Globus pallidus (tissue), 1 donor: ENCODE measurements at places on chromosomes 16 and 17.

DNA sequence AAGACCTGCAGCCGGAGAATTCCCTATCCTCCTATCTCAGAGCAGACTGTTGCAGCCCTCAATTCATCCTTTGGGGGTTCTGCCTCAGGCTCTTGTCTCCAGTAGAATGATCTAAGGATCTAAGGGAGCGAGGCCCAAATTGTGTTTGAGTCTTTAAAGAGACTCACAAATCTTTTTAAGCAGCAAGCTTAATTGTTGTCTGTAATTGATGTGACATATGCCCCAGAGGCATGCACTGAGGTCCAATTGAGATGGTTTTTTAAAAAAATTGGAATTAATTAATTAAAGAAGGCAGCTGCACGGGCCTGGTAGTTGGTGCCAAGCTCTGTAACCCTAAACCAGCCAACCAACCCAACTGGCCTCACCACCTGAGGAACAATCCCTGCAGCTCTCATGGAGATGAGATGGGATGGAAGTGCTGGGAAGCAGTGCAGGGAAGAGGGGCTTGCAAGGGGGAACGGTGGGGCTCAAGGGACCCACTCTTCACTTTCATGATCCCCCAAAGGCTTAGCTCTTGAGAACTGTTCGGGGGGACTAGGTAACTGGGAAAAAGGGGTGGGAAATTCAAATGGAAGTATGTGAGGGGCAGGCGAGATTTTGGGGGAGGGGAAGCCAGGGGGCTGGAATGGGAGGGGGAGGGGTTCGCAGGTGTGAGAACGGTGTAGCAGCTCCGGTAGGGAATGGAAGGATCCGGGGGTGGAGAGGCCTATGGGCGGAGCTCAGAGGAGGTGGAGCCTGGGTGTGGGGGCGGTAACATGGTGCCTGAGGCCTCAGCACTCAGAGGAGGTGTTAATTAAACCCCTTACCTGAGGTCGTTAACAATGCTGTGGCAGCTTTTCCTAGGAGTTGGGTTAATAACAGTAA is 9.2 kb upstream of the ZNF652 start:
- DNase-seq: no peak

DNA sequence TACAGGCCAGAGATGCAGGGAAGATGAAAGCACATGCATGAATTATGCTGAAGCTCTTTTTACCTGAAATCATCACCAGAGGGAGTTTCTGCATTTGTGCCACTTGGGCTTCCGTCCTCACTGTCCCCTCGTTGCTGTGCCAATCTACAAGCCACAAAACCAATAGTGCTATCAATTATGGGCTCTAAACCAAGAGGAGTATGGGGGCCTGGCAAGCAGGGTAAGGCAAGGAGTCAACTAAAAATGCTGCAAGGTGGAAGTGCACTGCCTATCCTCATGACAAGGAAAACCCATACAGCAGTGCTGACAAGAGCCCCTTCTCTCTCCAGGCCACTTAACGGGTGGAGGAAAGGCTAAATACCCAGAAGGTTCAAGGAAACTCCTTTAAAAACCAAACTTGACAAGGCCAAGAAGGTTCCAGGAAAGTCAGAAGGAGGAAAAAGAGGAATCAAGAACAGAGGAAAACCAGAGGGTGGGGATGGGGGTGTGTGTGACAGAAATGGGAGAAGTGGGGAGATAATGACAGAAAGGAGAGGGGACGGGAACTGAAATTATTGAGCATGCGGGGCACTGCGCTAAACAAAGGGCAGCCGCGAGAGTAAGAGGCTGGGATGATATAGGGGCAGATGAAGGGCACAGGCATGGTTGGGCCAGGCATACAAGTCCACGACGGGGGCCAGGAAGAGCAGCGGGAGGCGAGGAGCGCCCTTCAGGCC is 674 bp downstream of the C17orf75 start:
- DNase-seq: peak; percentile 22

GRCh38 chr17:64001091-64001579 is 3.0 kb downstream of the PRR29 start:
- no peak for DNase-seq

DNA sequence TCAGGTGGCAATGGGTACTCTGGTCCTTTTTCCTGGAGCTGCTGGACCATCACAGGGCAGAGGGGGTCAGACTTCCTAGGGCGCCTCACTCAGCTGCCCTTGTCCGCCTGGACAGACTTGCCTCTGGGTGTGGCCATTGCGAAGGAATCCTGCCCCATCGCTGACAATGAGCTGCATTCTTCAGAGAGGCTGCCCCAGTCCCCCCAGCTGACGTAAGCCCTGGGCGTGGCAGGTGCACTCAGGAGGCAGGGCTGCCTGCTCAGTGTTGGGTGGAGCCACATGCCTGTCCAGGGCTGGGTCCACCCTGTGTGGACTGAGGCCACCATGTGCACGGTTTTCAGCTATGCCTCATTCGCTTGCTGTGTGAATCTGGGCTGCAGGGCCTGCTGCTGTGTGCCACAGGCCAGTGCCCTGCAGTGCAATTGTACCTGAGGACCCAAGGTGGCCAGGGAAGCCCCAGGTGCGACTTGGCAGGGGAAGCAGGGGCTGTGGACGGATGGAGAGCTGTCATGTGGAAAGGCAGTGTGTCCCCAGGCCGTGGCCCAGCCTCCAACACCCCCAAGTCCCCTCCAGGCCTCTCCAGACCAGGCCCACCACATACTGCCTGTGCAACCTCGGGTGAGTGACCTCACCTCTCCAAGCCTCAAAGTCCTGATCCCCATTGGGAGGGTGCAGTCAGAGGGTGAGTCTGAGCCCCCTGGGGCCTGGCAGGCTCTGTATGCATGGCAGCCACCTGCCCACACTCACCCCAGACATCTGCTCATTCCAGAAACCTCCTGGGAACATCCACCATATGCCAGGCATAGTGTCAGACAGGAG is 14.0 kb upstream of the MPRIP start:
- peak; percentile 29 for DNase-seq

- no peak for DNase-seq
These were observed 88.2 kb downstream of the STX8 start for GRCh38 chr17:9487406-9487805.

GRCh38 chr16:8430401-8430800 is 159.9 kb downstream of the TMEM114 start:
- no peak for DNase-seq

- DNase-seq: peak; percentile 91
These were observed 67.5 kb downstream of the SEC14L1 start for GRCh38 chr17:77208217-77208808.

DNA sequence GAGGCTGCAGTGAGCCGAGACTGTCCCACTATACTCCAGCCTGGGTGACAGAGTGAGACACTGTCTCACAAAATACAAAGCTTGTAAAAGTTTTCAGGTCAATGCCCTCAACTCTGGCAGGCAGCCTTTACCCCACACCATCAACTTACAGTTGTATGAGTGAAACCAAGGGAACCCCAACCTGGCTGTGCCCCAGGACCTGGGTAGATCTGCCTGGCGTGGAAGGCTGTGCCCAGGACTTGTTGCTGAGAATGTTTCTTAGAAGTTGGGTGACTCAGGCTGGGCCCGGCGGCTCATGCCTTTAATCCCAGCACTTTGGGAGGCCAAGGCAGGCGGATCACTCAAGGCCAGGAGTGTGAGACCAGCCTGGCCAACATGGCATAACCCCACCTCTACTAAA is 7.8 kb downstream of the CES3 start:
- no peak for DNase-seq

DNA sequence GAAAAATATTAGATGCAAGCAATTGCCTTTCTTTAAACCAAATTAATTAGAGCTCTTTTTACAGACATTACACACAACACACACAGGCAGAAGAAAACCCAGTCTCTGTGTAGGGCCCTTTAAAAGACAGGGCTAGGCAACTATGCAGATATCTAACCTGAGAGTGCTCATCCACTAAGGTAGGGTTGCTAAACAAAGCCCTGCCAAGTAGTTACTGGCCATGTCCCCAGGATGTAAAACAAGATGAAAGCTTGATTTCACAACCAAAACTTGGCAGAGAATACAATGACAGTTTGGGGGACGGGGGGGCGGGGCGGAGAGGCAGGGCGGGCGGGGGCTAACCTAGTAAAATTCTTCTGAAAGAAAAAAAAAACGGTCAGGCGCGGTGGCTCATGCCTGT is 669.0 kb upstream of the CA10 start:
- no peak for DNase-seq

GRCh38 chr17:77475016-77475976 is 334.5 kb downstream of the SEC14L1 start:
- no peak for DNase-seq

DNA sequence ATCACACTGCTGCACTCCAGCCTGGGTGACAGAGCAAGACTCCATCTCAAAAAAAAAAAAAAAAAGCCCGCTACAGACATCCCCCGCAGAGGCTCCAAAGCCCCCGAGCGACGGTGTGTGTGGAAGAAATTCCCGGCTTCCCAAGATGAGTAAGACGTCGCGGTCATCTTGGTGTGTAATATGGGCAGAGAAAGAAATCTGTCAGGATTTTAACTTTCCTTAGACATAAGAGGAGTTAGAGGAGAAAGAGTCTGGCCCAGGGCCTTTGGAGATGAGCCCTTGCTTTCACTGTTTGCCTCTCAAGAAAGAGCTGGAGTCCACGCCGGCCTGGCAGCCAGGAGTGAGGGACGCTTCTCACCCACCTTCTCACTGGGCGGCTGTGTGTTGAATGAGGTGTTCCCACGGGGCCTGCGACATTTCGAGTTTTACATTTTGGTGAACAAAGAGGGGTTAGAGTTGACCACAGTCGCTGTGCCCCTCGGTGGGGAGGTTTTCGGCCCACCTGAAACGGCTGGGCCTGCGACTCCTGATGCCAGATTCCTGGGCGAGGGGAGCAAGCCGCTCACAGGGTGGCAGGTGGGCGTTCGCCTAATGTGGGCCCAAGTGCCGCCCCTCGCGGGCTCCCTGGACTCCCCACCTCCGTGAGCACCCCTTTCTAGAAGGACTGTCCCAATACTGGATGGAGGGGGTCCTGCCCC is 17.9 kb downstream of the C1QTNF1 start:
- no peak for DNase-seq

DNA sequence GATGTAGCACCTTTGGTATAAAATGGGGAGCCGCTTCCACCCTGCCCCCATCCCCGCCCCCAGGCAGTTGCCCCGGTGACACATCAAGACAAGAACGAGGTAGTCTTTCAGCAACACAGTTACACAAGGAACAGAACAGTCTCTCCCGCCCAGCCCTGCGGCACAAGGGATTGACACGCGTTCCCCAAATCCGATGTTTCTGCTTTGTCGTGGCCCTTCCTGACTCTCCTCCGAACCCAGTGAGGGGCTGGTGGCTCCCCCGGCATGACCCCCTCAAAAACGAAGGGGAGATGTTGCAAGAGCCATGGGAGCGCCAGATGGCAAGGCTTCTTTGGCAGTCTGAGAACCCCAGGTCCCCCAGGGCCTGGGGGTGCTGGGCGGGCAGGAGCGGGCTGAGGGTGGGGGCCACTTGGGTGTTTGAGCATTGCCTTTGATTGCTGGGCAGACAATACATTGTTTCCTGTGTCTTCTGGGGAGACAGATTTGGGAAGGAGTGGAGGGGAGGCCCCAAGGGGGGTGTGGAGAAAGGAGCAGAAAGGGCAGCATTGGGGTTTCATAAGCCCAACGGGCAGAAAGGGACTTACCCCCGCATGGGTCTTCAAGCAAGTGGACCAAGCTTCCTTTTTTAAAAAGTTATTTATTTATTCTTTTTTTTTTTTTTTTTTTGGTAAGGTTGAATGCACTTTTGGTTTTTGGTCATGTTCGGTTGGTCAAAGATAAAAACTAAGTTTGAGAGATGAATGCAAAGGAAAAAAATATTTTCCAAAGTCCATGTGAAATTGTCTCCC is 16.6 kb downstream of the COL1A1 start:
- no peak for DNase-seq

- no peak for DNase-seq
These were observed 44.4 kb downstream of the PIK3R5 start for GRCh38 chr17:8921147-8921546.

- no peak for DNase-seq
These were observed 3.2 kb downstream of the ZSWIM7 start for GRCh38 chr17:15996322-15996721.

GRCh38 chr17:7419819-7420610 is at the start of gene SPEM1:
SPEM1 (plus strand) TSS chr17:7420324; CDS start chr17:7420385, 61 bp downstream.
- no peak for DNase-seq

GRCh38 chr17:57624386-57624785 is 120.7 kb downstream of the CCDC182 start:
- no peak for DNase-seq

DNA sequence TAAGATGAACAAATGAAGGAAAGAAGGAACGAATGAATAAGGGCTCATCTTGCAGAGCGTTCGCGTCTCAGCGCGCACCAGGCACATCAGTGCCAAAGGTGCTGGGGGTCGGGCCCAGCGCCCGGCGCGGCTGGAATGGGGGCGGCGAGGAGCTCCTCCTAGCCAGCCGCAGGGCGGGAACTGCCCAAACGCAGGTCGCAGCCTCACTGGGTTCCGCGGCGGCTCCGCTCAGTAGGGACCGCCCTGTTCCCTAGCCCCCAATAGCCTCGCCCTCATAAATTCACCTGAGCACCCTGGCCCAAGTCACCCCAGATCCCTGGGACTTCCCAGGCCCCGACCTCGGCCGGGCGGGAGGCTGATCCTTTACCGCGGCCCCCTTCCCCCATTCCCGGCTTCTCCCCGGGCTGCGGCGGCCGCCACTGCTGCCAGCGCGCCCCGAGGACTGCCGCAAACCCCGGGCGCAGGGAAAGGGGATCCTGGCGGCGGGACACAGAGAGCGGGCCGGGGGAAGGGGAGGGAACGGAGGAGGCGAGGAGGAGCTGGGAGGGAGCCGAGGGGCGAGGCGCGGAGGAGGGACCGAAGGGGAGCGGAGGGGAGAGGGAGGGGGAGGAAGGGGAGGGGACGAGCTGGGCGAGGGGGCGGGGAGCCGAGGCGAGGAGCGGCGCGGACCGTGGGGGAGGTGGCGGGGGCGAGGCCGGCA is 377 bp upstream of the CRHR1 start:
- DNase-seq: peak; percentile 22

DNA sequence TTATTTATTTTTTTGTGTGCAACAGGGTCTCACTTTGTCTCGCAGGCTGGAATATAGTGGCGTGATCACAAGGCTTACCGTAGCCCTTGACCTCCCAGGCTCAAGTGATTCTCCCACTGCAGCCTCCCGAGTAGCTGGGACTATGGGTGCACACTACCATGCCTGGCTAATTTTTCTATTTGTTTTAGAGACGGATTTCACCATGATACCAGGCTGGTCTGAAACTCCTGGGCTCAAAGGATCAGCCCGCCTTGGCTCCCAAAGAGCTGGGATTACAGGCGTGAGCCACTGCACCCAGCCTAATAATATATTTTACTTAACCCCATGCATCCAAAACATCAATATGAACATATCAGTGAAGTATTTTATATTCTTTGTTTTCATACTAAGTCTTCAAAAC is 2.0 kb downstream of the CCDC200 start:
- no peak for DNase-seq

GRCh38 chr17:21756856-21757619 is 64.7 kb downstream of the KCNJ18 start:
- DNase-seq: no peak

- DNase-seq: no peak
These were observed 58.2 kb downstream of the MARCHF10 start for GRCh38 chr17:62749926-62750325.

GRCh38 chr17:12505866-12506265 is 159.8 kb upstream of the MYOCD start:
- no peak for DNase-seq

GRCh38 chr17:69406941-69407340 is 7.6 kb upstream of the MAP2K6 start:
- DNase-seq: no peak
